ENCODE measurements at places on chromosomes 7 and 10.

- DNase-seq: no peak
Observed at GRCh38 chr10:72688208-72688651, 3.7 kb upstream of the MCU start.

GRCh38 chr10:132551808-132552130 lies 14.2 kb downstream of the INPP5A start:
- no peak for DNase-seq

DNA sequence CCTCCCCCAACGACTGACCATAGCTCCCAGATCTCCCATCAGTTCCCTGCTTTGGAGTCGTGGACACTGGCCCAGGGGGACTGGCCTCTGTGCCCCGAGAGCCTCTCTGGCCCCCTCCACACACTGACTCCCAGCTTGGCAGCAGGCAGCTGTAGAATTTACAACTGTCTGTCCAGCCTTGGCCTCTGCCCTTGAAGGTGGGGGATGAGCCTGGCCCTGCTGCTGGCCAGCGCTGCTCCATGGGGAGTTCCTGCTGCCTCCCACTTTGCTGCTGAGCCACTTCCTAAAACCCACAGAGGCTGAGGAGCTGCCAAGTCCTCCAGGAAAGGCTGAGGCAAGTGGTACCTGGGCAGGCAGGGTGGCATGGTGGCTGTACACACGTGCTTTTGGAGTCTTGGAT lies 147.1 kb downstream of the WDR11 start:
- no peak for DNase-seq

- DNase-seq: no peak
Observed at GRCh38 chr7:41277561-41277960, 425.3 kb downstream of the INHBA start.

- no peak for DNase-seq
Observed at GRCh38 chr10:36500266-36500665, 625.1 kb upstream of the ANKRD30A start.

- DNase-seq: no peak
Observed at GRCh38 chr10:114917459-114917858, 20.5 kb upstream of the TRUB1 start.

GRCh38 chr10:73979809-73980433 lies 18.0 kb upstream of the VCL start:
- no peak for DNase-seq
